WTC11 (cell line): ENCODE measurements at places on chromosomes 4 and X.

GRCh38 chr4:4673070-4673469, 131.2 kb upstream of the STX18 start:
- peak; percentile 100 for DNase-seq

DNA sequence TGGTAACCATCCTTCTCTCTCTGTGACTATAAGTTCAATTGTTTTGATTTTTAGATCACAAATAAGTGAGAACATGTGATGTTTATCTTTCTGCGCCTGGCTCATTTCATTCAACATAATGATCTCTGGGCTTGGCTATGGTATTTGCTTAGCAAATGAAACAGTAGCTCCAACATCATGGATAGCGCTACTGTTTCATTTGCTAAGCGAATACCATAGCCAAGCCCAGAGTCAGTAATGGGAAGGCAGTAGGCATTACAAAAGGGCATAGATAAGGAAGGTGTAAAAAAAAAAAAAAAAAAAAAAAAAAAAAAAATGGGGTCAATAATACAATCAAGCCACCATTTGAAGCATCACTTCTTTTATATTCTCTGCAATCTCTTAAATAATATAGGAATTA, 469.0 kb upstream of the ATOH1 start:
- DNase-seq: no peak

DNA sequence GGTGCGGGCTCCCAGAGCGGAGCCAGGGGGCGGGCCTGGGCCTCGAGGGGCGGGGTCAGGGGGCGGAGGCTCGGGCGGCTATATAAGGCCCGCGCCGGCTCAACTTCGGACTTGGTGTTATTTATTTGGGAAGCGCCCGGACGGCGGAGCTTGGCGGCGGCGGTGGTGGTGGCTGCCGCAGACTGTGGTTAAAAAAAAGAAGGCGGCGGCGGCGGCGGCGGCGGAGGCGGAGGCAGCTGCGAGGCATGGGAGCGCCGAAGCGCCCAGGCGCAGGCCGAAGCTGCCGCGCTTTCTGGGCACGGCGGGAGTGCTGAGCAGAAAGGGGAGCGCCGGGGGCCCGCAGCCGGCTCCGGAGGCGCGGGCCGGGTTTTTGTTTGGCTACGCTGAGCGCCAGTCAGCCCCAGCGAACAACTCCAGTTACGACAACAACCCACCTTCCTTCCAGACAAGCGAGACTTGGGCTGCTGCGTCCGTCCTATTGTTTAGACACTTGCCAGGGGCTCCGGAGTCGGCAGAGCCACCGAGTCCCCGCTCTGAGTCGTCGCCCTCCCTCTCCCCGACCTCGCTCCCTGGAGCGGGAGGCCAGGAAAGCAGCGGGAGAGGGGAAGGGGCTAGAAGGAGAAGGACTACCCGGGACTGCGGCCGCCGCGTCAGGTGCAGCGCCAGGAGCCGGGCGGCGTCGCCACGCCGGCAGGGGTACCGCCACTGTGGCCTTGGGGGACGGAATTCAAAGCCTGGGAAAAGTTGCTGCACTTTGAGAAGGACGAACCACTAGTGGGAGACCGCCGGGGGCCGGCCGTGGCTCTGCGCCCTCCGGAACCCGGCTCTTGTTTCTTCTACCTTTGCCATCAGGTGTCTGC, at the start of gene SLIT2:
Gene SLIT2 (plus strand): TSS at position 110 of the 860 bp plus-strand sequence. CDS start 1,911 bp downstream, outside the sequence.
- peak; percentile 85 for DNase-seq

GRCh38 chr4:156496797-156497196, 474.8 kb downstream of the PDGFC start:
- no peak for DNase-seq

DNA sequence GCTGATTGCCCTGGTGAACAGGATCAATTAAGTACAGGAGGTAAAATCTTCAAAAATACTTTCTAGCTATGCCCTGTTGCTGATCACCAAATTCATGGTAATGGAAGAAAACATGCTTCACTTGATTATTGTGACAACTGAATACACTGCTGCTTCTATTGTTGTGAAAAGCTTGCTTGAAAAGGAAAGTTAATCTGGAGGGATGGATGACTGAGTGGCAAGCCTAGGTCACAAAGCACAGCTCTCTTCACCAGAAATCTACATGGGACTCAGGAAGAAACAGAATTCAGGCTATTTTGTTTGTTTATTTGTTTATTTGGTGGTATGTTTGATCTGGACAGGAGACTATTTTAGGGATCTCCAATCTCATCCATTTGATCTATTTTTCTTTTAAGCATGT, 182.0 kb downstream of the MGST2 start:
- DNase-seq: no peak

- DNase-seq: no peak
These were observed 111.6 kb upstream of the GPRIN3 start for GRCh38 chr4:89419111-89419695.

DNA sequence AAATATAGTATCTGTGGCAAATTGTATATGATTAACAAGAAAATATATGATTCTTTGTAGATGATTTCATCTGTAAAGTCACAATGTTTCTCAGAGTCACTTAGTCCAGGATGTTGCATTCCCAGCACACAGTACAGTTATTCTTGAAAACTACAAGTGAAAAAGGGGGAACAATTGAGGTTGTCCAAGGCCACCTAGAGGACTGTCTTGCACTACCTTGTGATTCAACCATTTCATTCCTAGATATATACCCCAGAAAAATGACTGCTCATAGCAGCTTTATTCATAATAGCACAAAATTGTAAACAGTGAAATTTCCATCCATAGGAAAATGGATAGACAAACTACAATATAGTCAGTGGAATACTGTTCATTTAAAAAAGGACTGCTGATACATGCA, 16.0 kb downstream of the C4orf33 start:
- no peak for DNase-seq

DNA sequence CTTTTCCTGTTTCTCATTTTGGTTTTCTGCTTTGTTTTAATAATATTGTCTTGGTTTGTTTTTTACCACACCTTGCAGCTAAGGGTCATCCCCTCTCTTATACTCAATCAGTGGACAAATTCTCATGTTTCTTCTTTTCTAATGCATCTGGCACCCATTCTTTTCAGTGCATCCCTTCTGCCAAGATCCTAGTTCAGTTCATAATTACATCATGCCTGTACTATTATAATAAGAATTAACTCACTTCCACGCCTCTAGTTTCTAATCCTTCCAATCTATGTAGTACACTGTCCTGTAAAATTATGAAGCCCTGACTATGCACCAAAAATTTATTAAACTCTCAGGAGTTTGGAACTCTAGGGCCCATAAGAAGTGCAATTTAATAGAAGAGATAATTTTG, 126.1 kb downstream of the FAT4 start:
- DNase-seq: no peak

DNA sequence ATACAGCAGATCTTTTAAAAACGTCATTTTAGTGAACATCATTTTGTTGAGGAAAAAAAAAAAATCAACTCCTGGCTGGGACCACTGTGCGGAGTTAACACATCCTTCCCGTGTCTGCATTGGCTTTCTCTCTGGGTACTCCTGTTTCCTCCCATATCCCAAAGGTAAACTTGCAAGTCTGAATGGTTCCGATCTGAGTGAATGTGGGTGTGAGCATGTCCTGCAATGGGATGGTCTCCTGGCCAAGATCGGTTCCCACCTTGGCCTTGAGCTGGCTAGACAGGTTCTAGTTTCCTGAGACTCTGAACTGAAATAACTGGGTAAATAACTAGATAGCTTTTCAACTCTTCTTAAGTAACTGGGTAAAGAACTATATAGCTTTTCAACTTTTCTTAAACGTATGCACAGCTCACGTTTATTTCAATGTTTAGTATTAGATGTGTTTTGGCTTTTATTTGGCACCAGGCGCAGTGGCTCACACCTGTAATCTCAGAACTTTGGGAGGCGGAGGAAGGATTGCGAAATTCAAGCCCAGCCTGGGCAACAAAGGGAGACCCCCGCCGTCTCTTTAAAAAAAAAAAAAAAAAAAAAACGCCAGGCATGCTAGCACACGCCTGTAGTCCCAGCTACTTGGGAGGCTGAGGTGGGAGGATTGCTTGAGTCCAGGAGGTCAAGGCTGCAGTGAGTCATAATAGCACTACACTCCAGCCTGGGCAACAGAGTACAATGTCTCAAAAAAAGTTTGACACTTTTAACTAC, 14.0 kb downstream of the RBMX start:
- DNase-seq: no peak

- DNase-seq: no peak
These were observed 26.0 kb downstream of the NLGN3 start for GRCh38 chrX:71170660-71171059.

DNA sequence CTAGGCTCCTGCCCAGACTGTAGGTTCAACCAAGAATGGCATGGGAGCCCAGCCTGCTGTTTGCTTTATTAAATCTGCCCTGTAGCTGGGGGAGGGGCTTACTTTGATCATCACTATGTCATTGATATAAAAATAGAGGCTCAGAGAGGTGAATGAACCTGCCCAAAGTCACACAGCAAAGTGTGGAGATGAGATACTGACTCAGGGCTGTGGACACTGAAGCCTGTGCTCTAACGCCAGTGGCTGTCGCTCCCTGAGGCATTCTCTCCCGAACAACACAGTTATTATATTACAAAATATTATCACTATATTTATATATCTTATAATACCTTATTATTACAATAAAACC, 3.5 kb downstream of the MSANTD1 start:
- DNase-seq: no peak

GRCh38 chrX:107682256-107682655, 53.9 kb downstream of the PRPS1 start:
- DNase-seq: no peak

- no peak for DNase-seq
These were observed 457.6 kb downstream of the KCTD8 start for GRCh38 chr4:43990963-43991362.
